ENCODE measurements at places on chromosomes 5 and 9.

DNA sequence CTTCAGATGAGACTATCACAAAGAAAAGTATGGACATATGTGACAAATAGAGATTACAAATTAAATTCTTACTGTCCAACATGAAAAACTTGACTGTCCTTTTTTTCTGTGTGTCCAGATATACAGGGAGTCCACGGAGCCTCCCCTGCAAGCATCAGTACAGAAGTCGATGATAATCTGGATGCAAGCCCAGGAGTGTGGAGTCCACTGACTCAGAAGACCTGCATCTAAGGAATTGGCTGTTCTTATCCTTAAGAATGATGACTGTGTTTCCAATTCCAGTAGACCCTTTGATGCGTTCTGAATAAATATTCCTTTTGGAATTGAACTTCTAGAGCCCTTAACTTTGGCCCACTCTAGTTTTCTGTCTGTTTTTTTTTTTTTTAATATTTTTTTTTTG is 56.7 kb upstream of the TAF11L2 start:
- DNase-seq: peak; percentile 12

DNA sequence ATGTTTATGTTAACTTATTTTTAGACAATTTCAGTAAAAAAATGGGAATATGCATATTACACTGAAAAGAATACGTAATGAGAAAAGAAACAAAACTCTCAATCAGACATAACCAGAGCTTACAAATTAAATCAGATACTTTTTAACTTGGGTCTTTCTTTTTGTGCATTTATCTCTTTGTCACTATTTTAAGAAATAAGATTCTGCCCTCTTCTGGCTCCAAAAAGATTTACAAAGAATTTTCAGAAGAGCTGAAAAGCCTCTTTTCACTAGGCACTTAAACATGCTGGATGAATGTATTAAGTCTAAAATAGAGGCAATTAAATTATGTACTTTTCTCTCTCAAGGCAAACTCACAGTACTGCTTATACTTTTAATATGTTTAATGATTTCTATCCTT is 55.5 kb downstream of the CEP120 start:
- DNase-seq: peak; percentile 45

DNA sequence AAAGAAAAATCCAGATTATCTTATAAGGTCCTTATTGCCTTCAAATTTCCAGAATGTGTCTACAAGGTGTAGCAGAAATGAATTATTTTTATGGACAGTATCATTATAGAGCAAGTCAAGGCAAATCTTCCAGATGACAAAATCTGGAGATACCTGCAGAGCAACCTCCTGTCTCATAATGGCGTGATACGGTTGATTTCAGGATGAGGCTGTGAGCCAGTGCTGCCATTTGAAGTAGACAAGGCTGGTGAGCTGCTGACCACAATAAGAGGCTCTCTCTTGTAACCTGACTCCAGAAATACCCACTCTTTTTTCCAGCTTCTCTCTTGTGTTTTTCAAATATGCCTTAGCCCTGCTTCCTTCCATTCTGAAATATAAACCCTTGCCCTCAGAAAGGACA is 108.2 kb downstream of the HTR1A start:
- no peak for DNase-seq

GRCh38 chr5:58759745-58760144 is 176.9 kb downstream of the RAB3C start:
- peak; percentile 9 for DNase-seq

DNA sequence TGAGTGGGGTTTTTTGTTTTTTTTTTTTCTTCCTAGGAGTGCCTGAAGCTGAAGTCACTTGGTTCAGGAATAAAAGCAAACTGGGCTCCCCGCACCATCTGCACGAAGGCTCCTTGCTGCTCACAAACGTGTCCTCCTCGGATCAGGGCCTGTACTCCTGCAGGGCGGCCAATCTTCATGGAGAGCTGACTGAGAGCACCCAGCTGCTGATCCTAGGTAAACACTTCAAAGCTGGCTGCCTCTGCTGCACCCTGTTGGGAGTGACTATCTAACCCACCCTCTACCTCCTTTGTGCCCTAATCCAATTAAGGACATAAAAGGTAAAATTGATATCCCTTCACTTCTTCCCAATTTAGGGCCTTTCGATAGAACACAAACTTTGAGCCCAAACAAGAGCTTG is 206.8 kb downstream of the SAXO1 start:
- DNase-seq: no peak

GRCh38 chr9:81798606-81799005 is 109.3 kb upstream of the TLE1 start:
- no peak for DNase-seq

- DNase-seq: peak; percentile 26
Observed at GRCh38 chr9:76985581-76985980, 33.9 kb upstream of the FOXB2 start.

DNA sequence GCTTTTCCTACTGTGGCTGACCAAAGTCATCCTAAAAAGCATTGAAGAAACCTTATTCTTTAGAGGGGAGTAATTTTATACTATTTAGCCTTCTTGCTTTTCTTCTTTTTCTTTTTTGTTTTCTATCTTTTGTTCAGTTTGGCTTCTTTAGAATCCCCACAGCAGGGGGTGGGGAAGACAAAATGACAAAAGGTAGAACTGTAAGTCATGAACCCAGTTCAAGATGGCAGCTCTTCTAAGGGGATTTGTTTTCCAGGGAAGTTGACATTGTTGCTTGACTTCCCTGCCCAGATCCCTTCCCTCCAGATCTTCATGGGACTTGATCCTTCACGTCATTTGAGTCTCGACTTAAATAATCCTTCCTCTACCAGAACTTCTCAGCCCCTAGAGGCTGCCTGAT is 692.4 kb upstream of the DMAC1 start:
- DNase-seq: no peak

DNA sequence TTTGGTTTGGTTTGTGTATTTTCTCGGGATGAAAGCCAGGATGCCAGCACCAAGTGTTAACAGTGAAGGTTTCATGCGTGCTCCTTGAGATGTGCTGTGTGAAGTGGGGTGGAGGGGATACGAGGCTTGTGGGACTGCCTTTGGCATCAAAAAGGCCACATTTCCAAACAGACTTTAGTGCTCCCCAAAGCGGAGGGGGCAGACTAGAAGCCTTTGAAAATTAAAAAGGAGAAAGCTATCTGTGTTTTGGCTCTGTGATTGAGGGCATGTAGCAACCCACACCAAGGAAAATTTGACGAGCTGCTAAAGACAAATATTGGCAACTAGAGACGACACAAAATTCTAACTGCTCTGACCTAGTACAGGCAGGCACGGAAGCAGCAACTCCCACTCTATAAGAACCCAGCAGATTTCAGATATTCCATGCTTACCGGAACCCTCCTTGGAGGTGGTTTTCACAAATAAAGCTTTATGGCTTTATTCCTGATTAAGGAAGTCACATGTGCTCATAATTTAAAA is 154.5 kb downstream of the ARSB start:
- no peak for DNase-seq

- DNase-seq: no peak
Observed at GRCh38 chr5:37641933-37642332, 197.9 kb downstream of the GDNF start.

DNA sequence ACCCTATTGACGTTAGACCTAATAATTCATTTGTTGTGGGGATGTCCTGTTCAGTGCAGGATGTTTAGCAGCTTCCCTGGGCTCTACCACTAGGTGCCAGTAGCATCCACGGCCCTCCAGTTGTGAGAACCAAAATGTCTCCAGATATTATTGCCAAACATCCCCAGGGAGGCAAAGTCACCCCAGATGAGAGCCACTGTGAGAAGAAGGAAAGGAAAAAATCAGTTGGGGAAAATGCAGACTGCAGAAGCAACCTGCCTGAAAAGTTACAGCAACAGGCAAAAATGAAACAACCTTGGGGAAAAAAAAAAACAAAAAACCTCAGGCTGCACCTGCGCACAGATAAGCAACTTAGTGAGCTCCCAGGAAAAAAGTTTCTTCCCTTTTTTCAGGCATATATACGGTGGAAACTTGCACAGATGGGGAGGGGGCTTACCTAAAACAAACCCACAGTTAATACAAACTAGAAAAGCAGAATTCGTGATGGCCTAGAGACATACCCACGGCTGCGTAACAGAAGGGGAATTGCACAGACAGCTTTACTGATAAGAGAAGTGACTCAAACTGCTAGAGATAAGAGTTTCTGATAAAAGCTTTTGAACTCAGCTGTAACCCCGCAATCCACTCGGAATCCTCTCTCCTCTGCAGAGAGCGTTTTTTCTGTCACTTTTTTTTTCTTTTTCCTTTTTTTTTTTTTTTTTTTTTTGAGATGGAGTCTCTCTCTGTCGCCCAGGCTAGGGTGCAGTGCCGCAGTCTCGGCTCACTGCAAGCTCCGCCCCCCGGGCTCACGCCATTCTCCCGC is 29.8 kb upstream of the FBP1 start:
- DNase-seq: peak; percentile 83

DNA sequence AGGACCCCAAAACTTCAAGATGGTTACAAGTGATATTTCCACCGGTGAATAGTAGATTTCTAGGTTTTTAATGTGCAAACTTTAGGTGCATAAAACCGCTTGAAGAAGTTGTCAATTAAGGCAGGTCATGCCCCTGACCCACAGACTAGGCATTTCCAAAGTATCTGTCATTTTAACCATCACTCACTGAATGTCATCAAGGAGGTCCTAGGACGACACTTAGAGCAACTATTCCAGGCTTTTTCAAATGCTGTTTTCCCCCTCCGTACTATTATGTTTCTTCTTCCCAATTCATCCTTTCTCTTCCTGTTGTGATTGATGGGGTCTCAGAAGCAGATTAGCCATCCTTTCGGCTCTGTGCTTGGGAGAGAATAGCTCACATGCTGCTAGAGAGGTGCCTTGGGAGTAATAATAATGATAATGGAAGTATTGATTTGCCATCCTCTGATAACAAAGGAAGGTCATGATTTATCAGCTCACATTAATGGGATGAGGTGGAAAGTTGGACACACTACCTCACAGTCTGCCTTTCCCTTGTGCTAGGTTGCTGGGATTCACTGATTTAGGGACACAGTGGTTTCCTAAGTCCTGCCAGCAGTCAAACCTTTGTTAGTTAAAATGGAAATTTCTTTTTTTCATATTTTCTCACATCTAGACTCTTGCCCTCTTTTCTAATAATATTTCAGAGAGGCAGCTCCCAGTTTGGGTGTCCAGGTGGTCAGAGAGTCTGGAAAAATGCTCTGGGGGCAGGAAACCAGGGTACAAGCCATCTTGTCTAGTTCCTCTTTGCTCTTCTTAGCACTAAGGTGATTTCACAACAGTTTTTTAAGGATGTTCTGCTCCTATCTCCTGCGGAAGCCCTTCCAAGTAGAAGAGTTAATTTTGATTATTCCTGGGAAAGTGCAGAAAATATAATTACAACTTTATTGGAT is 67.0 kb downstream of the PTTG1 start:
- no peak for DNase-seq

DNA sequence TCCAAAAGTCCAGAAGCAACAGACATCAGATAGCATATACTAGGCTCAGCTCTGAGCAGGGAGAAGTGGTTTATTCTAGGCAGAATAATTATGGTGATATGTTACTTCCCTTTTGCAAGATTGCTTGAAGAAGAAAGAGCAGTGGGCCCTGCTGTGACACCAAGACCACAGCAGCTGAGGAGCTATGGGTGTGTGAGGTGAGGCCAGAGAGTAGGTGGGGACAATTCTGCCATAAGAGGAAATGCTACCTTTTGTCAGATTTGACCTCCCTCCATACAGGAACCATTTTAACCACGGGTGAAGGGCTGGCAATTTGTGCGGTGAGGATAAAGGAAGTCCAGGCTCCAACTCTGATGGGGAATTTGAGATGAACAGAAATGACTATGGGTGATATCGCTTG is 51.3 kb downstream of the TNFSF15 start:
- no peak for DNase-seq

DNA sequence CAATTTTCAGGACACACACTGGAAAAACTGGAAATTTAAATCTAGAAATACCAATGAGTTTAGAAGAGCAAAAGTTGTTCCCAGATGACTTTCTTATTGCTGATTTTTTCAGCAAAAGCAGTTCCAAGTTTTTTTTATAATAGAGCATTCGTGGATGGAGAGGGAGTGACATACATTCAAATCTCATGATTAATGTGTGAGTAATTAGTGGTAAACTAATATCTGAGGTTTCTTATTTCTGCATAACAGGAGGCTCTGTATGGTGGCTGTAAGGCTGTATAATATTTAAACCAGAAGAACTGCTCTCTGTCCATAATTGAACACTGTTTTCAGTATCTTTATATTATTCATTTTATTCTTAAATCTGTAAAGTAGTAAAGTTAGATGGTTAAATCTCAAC is 25.8 kb downstream of the LYSMD3 start:
- peak; percentile 38 for DNase-seq

GRCh38 chr5:151569132-151570046 is 21.7 kb downstream of the FAT2 start:
- peak; percentile 34 for DNase-seq

DNA sequence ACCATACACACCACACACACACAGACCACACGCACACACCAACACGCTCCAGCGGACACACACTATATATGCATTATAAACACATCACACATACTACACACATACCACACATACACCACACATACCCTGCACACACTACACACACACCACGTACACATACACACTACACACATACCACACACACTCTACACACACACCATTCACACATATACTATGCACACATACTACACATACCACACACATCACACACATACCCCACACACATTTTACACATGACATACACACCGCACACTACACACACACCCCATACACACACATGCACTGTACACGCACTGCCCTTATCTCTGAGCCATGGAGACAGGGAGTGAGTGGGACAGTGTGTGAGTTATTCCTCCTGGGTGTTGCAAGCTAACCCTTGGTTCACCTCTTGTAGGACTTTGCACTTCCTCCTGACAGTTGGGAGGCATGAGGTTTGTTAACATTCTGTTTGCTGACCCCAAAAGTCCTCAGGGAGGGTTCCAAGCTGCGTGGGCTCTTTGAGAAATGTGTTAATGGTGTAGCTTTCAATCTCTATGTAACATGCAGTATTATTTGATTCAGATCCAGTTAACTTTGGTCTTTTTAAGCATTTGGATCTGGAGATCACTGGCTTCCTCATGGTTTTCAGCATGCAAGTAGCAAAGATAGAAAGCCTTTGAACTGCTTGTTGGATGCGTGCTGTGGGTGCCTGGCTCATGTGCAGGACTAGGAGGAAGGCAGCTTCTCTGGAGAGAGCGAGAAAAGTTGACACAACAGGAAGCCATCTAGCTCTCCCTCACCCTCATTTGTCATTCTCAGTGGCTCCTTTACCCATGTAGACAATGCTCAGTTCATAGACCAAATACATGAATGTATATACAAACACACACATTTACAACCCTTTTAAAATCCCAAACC is 13.7 kb downstream of the IL31RA start:
- DNase-seq: peak; percentile 64

- DNase-seq: no peak
Observed at GRCh38 chr5:87944553-87945285, 323.9 kb downstream of the TMEM161B start.

- peak; percentile 13 for DNase-seq
Observed at GRCh38 chr5:67400752-67401151, 204.2 kb upstream of the CD180 start.

GRCh38 chr5:58708456-58708855 is 125.6 kb downstream of the RAB3C start:
- no peak for DNase-seq

Measured in cardiac fibroblast (primary cell).